T-helper 22 cell (primary cell): ENCODE measurements at places on chromosomes 16 and 17.

- DNase-seq, result no peak
These were observed 687 bp upstream of the NARF start for GRCh38 chr17:82457929-82458178.

DNA sequence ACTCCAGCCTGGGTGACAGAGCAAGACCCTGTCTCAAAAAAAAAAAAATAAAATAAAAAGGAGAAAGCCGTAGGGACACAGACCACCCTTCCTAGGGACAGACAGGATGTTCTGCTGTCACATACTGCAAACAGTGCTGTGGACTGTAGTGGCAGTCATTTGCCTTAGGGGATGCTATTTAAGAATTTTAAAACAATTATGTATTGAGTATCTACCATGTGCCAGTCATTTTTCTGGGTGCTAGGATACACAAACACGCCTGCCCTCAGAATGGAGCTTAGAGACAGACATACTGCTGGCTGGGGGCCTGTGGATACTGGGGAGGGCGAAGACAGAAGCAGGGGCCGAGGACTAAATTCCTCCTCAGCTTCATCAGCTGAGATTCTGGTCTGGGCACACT, 45.5 kb downstream of the MRC2 start:
- DNase-seq, result no peak

- no peak for DNase-seq
These were observed 269.1 kb downstream of the FTO start for GRCh38 chr16:53973021-53973420.

GRCh38 chr16:21103941-21104860, 46.4 kb downstream of the DNAH3 start:
- no peak for DNase-seq

DNA sequence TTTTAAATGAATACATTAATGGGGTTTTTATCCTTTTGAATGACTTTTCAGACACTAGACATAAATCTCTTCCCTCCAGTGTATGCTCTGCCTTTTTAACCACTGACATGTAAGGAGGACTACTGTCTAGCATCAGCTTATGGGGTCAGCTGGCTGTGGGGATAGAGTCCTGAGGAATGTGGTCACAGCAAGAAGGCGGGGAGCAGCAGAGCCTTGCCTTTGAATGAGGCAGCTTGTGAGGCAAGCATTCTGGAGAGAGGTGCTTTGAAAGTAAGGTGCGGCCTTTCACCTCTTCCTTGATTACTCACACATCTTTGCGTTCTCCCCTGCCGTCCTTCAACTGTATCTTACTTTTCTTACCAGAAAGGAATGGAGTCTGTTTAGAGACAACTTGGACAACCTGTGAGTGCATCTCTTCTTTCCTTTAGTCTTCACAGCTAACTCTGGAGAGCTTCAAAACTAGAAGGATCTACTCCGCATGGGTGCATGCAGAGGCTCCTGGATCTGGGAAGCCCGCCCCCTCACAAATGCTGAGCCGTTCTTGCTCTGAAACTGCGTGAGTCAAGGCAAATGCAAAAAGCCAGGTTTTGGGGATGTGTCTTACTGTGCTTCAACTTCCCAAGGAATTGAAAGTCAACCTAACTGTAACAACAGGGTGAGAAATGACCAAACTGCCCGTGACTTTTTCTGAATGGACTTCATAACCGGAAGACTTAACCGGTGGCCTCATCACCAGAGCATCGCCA, 49.9 kb downstream of the ADCY7 start:
- DNase-seq, result no peak

DNA sequence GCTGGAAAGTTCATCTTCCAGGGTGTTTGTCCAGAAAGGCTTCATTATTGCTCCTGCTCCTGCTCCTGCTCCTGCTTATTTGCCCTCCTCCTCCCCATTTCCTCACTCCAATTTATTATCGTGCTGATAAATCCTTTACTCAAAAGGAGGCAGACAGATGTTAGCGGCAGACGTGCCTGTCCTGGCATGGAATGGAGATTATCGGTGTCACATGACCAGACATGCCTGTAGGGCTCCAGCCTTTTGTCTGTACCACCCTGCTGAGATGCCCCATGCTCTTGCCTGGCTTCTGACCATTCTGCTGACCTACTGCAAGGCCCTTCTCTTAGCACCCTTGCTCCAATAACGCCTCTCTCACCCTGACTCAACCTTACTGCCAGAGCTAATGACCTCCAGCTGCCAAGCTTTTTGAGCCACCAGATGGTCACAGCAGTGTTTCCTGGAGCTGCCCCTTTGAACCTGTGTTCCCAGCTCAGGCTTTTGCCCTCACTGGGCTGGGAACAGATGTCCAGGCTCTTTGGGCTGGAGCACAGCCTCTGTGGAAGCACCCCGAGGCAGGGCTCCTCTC, 12.8 kb downstream of the DNAH9 start:
- DNase-seq, result no peak

DNA sequence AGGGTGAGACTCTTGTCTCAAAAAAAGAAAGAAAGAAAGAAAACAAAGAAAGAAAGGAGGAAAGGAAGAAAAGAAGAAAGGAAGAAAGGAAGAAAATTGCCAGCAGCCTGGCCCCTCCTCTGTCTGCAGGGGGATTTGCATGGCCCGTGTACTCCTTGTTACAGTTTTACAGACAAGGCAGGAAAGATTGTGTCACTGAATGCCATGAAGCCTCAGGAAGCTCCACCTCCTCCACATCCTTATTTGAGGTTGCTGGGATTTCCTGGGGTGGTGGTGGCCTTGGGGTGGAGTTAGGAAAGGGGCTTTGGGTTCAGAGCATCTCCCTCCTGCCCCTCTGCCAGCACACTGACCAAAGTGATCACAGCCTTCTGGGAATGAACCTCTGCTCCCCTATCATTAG, 23.6 kb downstream of the CFAP20 start:
- DNase-seq, result no peak

DNA sequence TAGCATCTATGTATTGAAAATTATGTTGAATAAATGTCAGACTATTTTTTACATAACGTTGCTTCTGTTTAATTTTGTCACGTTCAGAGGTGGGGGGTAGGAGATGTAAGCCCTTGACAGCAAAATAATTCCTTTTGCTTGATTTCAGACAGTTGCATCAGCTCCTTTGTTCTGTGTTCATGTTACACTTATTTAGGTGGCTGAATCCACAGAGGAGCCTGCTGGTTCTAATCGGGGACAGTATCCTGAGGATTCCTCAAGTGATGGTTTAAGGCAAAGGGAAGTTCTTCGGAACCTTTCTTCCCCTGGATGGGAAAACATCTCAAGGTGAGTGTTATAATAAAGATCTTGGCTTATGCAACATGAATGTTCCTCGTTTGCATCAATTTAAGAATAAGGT, 4.5 kb downstream of the HERPUD1 start:
- no peak for DNase-seq

DNA sequence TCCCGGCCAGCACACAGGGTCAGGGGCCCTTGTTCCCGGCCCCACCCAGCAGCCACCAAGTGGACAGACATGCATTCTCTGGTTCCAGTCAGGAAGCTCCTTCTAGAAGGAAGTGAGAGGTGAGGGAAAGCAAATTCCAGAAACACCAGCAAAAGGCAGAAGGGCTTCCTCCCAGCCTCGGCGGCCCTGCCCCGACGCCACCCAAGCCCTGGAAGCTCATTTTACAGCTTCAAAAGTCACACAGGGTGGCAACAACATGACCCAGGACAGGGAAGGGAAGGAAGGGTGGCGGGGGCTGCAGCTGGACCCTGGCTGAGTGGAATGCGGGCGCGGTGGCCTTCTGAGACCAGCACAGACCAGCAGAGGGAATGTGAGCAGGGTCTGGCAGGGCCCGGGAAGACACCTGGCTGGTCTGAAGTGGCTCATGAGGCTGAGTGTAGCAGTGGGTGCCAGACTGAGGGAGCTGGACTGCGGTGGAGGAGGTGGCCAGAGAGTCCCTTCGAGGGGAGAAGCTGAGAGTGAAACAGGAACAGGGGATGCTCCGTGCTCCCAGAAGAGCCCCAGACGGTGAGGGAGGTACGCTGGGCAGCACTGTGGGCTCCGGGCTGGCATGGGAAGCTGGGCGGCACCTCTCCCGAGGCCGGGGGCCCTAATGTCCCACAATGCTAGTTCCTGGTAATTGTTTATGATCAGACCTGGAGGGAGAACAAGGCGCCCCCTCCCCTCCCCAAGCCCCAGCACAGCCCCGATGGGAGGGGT, 1.9 kb upstream of the UNC13D start:
- no peak for DNase-seq

GRCh38 chr16:65121870-65122723, at the start of gene CDH11:
Gene CDH11 (minus strand): TSS chr16:65122063. CDS start chr16:65004869, 117,194 bp downstream.
- no peak for DNase-seq

GRCh38 chr17:66429680-66430079, 127.3 kb downstream of the PRKCA start:
- no peak for DNase-seq

GRCh38 chr16:85316944-85317343, 204.7 kb upstream of the CIBAR2 start:
- DNase-seq, result no peak

GRCh38 chr17:61097781-61098180, 301.9 kb upstream of the TBX2 start:
- no peak for DNase-seq

DNA sequence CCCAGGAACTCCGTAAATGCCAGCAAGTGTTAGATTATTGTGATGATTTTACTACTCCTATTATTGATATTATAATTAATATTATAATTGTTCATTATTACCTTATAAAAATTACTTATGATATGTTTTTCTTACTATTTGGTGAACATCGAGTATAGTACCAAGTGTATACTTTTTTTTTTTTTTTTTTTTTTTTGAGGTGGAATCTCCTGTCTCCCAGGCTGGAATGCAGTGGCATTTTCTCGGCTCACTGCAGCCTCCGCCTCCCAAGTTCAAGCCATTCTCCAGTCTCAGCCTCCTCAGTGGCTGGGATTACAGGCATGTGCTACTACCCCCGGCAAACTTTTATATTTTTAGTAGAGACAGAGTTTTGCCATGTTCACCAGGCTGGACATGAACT, 347.0 kb downstream of the WWOX start:
- no peak for DNase-seq

DNA sequence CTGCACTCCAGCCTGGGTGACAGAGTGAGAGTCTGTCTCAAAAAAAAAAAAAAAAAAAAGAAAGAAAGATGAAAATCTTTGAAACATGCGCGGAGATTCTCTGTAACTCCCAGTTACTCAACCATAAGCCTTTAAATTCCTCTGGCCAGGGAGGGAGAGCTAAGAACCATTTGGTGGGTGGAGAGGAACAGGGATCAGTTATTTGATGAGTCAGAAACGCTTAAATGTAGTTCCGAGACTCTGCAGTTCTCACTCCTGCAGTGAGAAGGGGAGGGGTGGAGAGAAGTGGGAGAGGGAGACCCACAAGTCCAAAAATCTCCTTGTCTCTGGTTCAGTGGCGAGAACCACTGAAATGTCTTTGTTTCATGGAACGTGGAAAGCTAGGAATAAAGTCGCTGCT, 266.7 kb downstream of the SOX9 start:
- DNase-seq, result no peak

- no peak for DNase-seq
These were observed 21.9 kb downstream of the UNC13D start for GRCh38 chr17:75822119-75822799.

GRCh38 chr17:62995377-62995885, 29.4 kb downstream of the TANC2 start:
- no peak for DNase-seq

- no peak for DNase-seq
These were observed 842 bp downstream of the MRPL10 start for GRCh38 chr17:47830396-47831002.

DNA sequence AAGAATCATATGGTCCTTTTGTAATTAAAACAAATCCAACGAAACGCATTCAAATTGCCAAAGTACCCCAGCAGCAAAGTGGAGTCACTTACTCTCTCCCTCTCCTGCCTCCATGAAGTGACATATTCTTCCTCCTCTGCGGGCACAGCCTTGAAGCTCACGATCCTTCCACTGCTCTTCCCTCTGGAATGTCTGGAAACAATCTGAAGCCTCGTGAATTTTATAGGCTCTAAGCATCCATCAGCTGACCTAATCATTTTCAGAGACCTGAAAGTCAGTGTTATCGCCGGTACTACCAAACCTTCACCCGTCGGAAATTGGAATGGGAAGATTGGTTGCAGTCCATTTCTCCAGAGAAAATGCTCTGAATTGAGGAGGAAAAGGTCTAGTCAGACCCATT, 134.5 kb upstream of the FOXF1 start:
- no peak for DNase-seq

DNA sequence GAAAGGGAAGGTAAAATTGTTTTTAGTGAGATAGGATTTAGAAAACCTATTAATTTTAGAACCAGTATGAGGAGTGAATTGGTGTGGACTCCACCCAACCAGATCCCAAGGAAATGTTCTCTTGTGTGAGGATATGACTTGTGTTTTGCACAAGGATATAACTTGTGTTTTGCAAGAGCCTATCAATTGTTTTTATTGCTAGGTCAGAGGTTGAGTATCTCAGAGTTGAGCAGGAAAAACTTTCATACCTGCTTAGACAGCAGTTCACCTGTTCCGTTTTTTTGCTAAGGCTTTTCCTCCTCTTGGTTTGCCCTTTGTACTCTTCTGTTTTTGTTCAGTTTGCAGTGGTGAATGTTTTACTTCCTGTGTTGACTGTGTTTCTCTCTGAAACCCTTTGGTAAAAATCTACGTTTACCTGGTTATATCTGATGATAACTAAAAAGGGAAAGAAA, 5.1 kb downstream of the NBR1 start:
- no peak for DNase-seq

DNA sequence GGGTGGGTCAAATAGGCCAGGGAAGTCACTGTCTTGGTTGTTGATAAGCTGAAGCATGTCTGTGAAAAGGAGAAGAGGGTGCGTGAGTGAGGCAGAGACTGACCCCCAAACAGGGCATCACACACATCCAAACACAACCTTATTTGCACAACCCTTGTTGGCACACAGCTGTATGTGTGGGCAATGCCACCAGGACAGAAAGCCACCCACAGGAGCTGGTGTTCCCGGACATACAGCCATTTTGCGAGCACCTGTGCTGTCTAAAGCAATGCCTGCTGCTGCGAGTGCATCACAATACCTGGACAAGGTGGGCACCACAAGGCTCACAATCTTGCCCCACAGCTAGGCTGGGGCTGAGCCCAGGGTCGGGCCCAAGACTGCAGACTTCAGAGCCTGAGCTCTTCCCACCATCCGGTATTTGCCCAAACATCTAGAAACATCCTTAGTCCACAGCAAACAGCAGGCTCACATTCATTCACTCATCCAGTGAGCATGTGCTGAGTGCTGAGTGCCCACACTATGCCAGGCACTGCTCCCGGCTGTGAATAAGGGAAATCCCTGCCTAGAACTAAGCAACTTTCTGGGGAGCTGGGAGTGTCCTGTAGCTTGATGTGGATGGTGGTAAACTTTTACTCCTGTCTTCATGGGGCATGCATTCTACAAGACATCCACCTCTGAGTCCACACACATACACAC, 16.2 kb downstream of the SREBF1 start:
- no peak for DNase-seq

GRCh38 chr17:65956814-65957213, 235.1 kb downstream of the CEP112 start:
- no peak for DNase-seq

- no peak for DNase-seq
These were observed 10.7 kb downstream of the MYH4 start for GRCh38 chr17:10458701-10459100.
